ENCODE measurements at places on chromosomes 7 and 10. TPM values are rescaled to one million over a fixed set of nuclear protein-coding genes. Genes with fewer than 3 reads are reported as not detected.

The KIF11 gene
- 16.8 TPM for total RNA-seq

DNA sequence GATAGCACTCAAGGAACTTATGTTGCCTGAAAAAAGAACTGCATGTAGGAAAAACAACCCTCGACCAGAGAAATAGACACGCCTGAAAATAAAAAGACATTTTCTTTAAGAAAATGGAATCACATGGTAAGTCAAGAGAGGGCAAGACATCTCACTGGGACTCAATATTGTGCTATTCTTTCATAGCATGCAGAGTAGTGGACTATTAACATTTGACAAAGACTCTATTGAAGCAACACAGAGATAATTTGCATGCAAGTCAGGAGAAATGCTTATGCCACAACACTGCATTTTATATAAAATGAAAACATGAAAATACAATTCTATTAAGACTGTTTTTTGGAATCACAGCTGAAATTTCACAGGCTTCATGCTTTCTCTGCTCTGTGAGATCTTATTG lies 77.9 kb upstream of the RHOBTB1 start:
- no peaks in the 10 kb centered on the region for H3K4me1 ChIP-seq
- no peak for DNase-seq
- H3K27me3 ChIP-seq: no peaks in the 10 kb centered on the region
- no peak overlapping the region for H3K27ac ChIP-seq
- H3K36me3 ChIP-seq: no peaks in the 10 kb centered on the region

- peak overlapping the region; percentile 66 for H3K4me3 ChIP-seq
- H3K27me3 ChIP-seq: 0 out of 2 replicates have a peak, but pooled peaks cover 3% of the 10 kb centered on the region
- peaks cover 38% of the 10 kb centered on the region for H3K4me1 ChIP-seq
- peaks cover 13% of the 10 kb centered on the region for H3K36me3 ChIP-seq
- peak overlapping the region; percentile 75 for H3K27ac ChIP-seq
- DNase-seq: peak; percentile 37
Measured at GRCh38 chr10:58608351-58608750, 95.7 kb downstream of the BICC1 start.

The GBF1 gene
- total RNA-seq: 83.6 TPM

DNA sequence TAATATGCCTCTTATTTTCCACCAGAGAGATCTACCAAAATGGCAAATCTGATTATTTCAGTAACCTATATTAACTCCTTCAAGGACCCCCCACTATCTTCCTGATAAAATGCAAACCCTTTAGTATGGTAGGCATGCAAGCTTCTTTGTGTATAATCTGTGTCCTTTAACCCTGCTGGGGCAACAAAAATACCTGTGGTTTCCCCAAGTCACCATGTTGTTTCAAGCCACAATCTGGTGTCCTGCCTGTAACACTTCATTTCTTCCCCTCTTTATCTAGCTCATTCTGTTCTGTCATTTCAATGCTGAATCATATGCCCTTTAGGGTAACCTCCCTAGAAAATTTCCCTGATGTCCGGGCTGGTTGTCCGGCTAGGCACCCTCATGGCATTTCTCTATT lies 5.3 kb downstream of the CALCR start:
- no peaks in the 10 kb centered on the region for H3K36me3 ChIP-seq
- H3K4me3 ChIP-seq: no peak overlapping the region
- no peak overlapping the region for H3K27ac ChIP-seq

GRCh38 chr10:114042895-114043531 lies 653 bp upstream of the ADRB1 start:
- H3K27me3 ChIP-seq: peaks cover 29% of the 10 kb centered on the region
- no peaks in the 10 kb centered on the region for H3K36me3 ChIP-seq
- H3K4me1 ChIP-seq: peaks cover 22% of the 10 kb centered on the region
- no peak overlapping the region for H3K27ac ChIP-seq
- peak overlapping the region; percentile 74 for H3K4me3 ChIP-seq

The MSS51 gene
- 0.43 TPM for total RNA-seq

GRCh38 chr7:40865441-40866233 lies 730.8 kb downstream of the SUGCT start:
- H3K4me1 ChIP-seq: peaks cover 10% of the 10 kb centered on the region
- DNase-seq: no peak
- H3K27me3 ChIP-seq: no peaks in the 10 kb centered on the region
- H3K4me3 ChIP-seq: no peak overlapping the region
- no peak overlapping the region for H3K27ac ChIP-seq

The FRMPD2 gene
- total RNA-seq: not detected

The CDCA7L gene
- 49.3 TPM for total RNA-seq

- no peaks in the 10 kb centered on the region for H3K36me3 ChIP-seq
- DNase-seq: no peak
- H3K4me1 ChIP-seq: no peaks in the 10 kb centered on the region
- H3K27ac ChIP-seq: no peak overlapping the region
- no peak overlapping the region for H3K4me3 ChIP-seq
Measured at GRCh38 chr10:130201043-130201380, 64.8 kb downstream of the GLRX3 start.

The IGFBP3 gene
- 768 TPM for total RNA-seq

GRCh38 chr7:44937426-44937825 lies 41.4 kb downstream of the MYO1G start:
- H3K4me3 ChIP-seq: no peak overlapping the region
- peaks cover 29% of the 10 kb centered on the region for H3K27me3 ChIP-seq
- no peaks in the 10 kb centered on the region for H3K36me3 ChIP-seq
- no peak for DNase-seq
- no peak overlapping the region for H3K27ac ChIP-seq

The JCAD gene
- total RNA-seq: 29.5 TPM

- no peak for DNase-seq
- no peaks in the 10 kb centered on the region for H3K36me3 ChIP-seq
- peaks cover 6% of the 10 kb centered on the region for H3K4me1 ChIP-seq
- no peak overlapping the region for H3K4me3 ChIP-seq
- H3K27ac ChIP-seq: no peak overlapping the region
- peaks cover 15% of the 10 kb centered on the region for H3K27me3 ChIP-seq
Measured at GRCh38 chr10:62726638-62727037, 77.9 kb upstream of the ADO start.

GRCh38 chr7:149624006-149624405 lies 126.4 kb upstream of the ZNF746 start:
- H3K27me3 ChIP-seq: peaks cover 8% of the 10 kb centered on the region
- peak overlapping the region; percentile 81 for H3K27ac ChIP-seq
- peaks cover 14% of the 10 kb centered on the region for H3K36me3 ChIP-seq
- peaks cover 34% of the 10 kb centered on the region for H3K4me1 ChIP-seq

GRCh38 chr10:111370101-111370500 lies 293.3 kb downstream of the ADRA2A start:
- H3K36me3 ChIP-seq: no peaks in the 10 kb centered on the region
- H3K27me3 ChIP-seq: no peaks in the 10 kb centered on the region
- no peak overlapping the region for H3K4me3 ChIP-seq
- no peaks in the 10 kb centered on the region for H3K4me1 ChIP-seq
- no peak overlapping the region for H3K27ac ChIP-seq

DNA sequence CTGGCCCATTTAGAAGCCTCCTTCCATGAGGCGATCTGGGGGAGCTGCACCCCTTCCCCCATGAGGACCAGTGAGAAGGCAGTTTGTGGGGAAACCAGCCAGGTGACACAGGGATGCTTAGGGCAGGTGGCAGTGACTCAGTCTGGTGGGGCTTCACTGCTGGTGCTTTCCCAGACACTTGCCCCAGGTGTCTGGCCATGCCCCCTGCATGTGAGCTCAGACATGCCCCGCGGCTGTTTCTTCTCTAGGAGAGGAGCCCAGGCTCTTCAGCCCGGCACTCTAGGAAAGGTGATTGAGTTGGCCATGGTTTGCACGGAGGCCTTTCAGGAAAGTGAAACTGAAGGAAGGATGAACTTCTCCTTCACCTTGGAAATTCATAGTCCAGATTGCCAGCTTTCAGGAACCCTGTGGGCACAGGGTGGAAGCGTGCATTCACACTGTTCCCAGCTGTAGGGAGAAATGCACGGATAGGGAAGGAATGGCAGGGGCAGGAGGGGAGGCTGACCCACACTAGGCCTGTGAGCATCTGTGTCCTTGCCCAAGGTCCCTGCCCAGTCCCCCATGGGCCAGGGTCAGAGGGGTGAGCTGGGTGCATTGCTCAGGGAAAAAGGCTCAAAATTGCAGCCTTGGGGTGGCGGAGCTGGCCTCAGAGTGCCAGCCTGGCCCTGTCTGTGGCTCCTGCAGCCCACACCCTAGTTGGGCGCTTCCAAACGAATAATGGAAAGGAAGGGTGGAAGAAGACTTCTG lies 359.1 kb downstream of the GLRX3 start:
- peaks cover 11% of the 10 kb centered on the region for H3K36me3 ChIP-seq
- no peak for DNase-seq
- H3K27ac ChIP-seq: no peak overlapping the region
- H3K4me3 ChIP-seq: no peak overlapping the region
- no peaks in the 10 kb centered on the region for H3K27me3 ChIP-seq
- no peaks in the 10 kb centered on the region for H3K4me1 ChIP-seq

DNA sequence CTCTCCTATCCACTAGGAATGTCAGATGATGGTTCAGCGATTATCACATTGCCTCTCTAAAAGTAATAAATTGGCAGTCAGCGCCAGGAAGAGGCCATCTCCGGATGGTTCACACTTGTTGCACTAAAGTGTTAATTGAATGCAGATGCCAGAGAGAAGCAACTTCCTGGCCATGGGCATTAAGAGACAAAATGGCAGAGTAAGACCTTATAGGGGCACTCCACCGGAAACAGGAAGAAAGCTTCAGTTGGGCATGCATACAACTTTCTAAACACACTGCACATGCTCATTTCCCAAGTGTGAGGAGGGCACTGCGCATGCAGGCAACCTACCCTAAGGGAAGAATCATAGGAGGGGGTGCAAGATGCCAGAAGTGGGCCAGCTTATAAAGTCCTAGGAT lies 71.7 kb upstream of the AUTS2 start:
- no peak overlapping the region for H3K27ac ChIP-seq
- H3K27me3 ChIP-seq: no peaks in the 10 kb centered on the region
- no peaks in the 10 kb centered on the region for H3K36me3 ChIP-seq
- no peak for DNase-seq

The GPR37 gene
- total RNA-seq: not detected

GRCh38 chr7:140752533-140752932 lies 56.0 kb downstream of the NDUFB2 start:
- no peaks in the 10 kb centered on the region for H3K27me3 ChIP-seq
- no peak overlapping the region for H3K4me3 ChIP-seq
- no peaks in the 10 kb centered on the region for H3K4me1 ChIP-seq
- H3K27ac ChIP-seq: no peak overlapping the region
- peaks cover 4% of the 10 kb centered on the region for H3K36me3 ChIP-seq
- DNase-seq: no peak

DNA sequence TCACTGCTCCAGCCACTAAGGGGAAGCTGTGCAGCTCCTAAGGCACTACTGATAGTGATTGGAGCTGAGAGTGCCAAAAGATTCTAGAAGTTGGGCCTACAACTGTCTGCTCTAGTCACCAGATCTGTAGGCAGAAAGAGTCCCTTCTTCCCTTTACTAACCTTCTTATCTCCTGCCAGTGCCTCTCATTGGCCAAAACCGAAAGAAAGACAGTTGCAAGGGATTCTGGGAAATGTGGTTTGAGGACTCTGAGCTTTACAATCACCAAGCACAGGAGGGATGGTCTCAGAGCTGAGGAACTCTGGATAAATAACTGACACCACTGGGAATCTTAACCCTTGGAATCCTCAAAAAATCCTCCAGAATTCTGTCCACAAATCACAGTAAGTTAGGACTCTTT lies 615.8 kb downstream of the CCSER2 start:
- 0 out of 2 replicates have a peak, but pooled peaks cover 9% of the 10 kb centered on the region for H3K36me3 ChIP-seq
- H3K4me1 ChIP-seq: no peaks in the 10 kb centered on the region
- H3K27ac ChIP-seq: no peak overlapping the region
- no peak for DNase-seq
- no peak overlapping the region for H3K4me3 ChIP-seq

GRCh38 chr10:42732266-42732665 lies 50.3 kb upstream of the BMS1 start:
- no peak overlapping the region for H3K4me3 ChIP-seq
- no peaks in the 10 kb centered on the region for H3K36me3 ChIP-seq
- peaks cover 2% of the 10 kb centered on the region for H3K27me3 ChIP-seq
- no peak overlapping the region for H3K27ac ChIP-seq

The SYPL1 gene
- 74.3 TPM for total RNA-seq

DNA sequence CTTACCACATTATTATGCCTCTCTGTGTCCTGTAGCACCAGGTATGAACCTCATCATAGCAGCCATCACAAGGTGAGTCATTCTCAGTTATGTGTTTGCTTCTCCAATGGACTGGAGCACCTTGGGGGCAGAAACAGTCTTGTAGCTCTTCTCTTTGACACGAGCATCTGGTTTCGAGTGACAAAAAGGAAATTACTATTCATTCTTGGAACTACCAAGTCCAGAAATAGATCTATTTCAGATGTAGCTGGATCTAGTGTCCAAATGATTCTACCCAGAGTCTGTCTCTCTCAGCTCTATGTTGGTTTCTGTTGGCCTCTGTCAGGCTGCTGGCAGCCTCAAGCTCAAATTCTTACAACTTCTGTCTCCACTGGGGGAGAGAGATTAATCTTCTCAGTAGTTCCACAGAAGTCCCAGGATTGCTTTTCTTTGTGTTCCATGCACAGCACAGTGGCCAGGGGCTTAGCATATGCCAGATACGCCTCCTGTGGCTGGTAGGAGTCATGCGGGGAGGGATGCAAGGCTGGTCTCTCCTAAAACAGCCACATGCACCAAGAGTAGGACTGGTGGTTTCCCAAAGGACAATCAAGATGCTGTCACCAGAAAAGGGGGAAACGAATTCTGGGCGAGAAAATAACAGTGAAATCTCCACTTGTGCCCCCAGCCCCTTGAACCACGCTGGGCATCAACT lies 37.2 kb upstream of the PAPSS2 start:
- peaks cover 16% of the 10 kb centered on the region for H3K27me3 ChIP-seq

GRCh38 chr7:87370660-87371180 lies 25.3 kb downstream of the CROT start:
- H3K4me1 ChIP-seq: peaks cover 8% of the 10 kb centered on the region
- H3K4me3 ChIP-seq: no peak overlapping the region
- H3K27me3 ChIP-seq: no peaks in the 10 kb centered on the region
- peak overlapping the region; percentile 62 for H3K27ac ChIP-seq
- H3K36me3 ChIP-seq: peaks cover 7% of the 10 kb centered on the region

The SPDYE2 gene
- not detected for total RNA-seq

- H3K4me3 ChIP-seq: no peak overlapping the region
- H3K4me1 ChIP-seq: no peaks in the 10 kb centered on the region
- H3K36me3 ChIP-seq: no peaks in the 10 kb centered on the region
- DNase-seq: no peak
- no peak overlapping the region for H3K27ac ChIP-seq
Measured at GRCh38 chr7:70893971-70894715, 237.8 kb upstream of the GALNT17 start.

All from HFFc6 (cell line).